ENCODE measurements at places on chromosomes 13 and 19.

- no peak for DNase-seq
Measured at GRCh38 chr13:47025791-47026447, 129.1 kb upstream of the HTR2A start.

DNA sequence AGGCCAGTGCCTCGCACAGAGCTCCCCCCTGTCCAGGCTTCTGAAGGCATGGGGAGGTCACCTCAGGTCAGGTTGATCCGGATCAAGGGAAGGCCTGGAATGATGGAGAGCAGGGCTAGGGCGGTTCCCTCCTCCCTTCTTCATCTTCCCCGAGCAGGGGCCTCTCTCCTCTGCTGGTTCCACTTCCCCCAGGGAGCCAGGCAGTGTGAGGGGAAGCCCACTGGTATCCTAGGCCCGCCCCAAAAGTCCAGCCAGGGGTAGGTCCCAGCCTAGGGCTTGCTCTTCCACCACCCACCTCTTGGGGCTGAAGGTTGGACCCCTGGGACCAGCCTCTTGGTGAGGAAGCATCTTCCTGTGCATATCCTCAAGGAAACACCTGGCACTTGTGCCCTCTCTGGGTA lies 16.4 kb upstream of the PRR19 start:
- no peak for DNase-seq

GRCh38 chr19:1935484-1936208 lies 5.3 kb upstream of the CSNK1G2 start:
- DNase-seq: no peak

DNA sequence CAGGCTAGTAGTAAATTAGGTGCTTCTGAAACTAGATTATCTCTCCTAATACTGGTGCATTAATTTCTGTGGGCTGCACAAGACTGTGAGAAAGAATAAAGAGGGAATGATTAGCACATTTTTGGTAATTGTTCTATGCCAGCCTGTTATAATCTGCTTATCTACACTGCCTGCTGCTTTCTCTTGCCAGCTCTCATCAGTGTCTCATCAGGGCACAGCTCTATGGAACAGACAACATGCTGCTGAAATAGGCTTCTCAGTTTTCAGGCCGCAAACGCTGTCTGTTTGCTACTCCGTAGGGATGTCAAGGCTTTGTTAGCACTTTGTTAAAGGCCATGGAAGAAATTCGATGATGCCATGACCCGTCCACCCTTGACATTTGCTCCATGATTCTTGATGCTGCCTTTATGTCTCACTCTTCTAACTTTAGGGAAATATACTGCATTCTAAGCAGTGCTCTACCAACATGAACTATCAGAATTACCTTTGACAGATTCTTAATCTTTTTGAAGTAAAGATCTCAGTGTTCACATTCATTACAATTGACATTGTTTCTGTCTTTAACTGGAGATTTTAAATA lies 84.0 kb upstream of the PRR20A start:
- DNase-seq: no peak

DNA sequence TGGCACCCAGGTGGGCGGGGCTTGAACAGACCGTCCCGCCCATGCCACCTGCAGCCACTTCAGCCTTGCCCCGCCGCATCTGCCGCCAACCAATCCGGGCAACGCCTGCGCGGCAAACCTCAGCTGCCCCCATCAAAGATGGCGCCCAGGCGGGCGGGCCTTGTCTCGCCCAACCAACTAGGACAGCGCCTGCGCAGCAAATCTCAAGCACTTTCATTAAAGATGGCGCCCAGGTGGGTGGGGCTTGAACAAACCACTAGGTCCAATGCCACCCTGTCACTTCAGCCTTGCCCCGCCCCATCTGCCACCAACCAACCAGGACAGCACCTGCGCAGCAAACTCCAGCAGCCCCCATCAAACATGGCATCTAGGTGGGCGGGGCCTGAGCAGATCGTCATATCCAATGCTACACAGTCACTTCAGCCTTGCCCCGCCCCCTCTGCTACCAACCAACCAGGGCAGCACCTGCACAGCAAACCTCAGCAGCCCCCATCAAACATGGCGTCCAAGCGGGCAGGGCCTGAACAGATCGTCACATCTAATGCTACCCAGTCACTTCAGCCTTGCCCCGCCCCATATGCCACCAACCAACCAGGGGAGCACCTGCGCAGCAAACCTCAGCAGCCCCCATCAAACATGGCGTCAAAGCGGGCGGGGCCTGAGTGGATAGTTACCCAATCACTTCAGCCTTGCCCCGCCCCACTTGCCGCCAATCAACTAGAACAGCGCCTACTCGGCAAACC lies 1.4 kb downstream of the PEG3 start:
- no peak for DNase-seq

DNA sequence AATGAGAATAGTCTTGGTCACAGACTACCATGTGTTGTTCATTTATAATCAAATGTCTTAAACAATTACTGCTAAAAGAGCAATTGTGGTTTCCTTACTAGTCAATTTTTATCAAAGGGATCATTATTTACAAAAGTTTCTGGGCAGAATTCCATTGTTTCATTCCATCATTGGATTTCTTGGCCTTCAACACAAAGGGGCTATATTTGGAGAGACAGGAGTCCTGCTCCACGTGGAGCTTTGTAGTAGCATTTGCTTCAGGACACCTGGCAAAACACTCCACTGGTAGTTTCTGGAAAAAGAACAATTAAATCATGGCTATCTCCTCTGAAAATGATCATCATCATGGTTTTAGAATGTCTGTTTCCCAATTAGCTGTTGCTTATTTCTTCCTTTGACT lies 22.3 kb upstream of the STARD13 start:
- DNase-seq: no peak

- DNase-seq: no peak
Measured at GRCh38 chr13:41546372-41547190, 89.2 kb downstream of the RGCC start.

- DNase-seq: no peak
Measured at GRCh38 chr13:59413126-59413525, 750.6 kb downstream of the DIAPH3 start.

DNA sequence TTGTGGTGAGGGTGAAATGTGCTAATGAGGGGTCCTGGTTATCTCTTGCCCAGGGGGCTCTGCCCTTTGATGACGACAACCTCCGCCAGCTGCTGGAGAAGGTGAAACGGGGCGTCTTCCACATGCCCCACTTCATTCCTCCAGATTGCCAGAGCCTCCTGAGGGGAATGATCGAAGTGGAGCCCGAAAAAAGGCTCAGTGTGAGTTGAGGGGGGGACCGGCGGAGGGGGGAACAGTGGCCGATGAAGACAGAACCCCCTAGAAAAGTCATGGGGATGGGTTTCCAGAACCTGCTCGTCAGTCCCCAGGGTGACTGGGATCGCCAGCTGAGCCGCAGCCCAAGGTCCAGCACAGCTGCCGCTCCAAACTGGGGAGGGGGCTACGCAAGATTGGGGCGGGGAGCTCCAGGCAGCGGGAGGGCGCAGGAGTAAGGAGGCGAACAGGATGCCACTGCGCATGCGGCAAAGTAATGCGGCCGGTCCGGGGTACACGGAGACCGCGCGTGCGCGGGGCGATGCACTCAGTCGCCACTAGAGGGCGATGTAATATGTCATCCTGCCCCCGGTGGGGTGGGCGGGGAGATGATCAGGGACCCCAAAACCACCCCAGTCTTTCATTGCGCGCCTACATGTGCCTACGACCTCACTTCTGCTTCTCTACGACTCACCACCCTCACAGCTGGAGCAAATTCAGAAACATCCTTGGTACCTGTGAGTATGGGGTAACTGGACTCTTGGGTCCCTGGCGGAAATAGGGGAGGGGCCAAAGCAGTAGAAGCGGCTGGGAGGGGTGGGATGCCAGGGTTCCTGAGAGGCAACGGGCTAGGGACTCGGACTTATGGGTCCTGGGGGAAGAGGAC lies 17.9 kb downstream of the BRSK1 start:
- DNase-seq: no peak

DNA sequence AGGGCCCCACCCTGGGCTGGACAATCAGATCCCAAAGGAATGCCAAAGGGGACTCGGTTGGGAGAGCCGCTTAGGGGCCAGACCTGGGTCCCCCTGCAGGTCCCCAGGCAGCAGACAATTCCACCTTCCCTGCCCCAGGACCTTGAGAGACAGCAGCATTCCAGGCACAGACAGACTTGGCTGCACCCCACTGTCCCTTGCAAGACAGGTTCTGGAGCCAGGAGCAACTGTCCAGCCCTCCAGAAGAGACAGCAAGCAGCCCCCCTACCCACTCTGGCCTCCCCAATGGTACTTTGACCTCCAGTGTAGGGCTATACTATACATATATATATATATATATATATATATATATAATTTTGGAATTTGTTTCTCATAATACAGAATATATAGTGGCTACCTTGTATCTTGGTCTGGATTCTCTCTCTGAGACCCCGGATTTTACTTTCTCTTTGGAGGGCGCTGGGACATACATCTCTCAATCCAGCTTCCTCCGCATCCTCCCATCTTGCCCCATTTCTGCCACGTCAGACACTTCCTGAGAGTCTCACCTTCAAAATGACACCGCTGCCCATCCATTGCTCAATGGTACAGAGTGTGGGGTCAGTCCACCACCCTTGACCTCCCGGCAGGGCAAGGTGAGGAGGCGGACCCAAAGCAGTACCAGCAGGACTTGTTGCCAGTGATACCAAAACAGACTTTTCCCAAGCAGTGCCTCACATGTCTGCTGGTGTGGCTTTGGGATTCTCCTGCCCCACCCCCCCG lies 12.7 kb downstream of the SMIM24 start:
- DNase-seq: no peak

- DNase-seq: no peak
Measured at GRCh38 chr13:51562011-51562671, 22.1 kb upstream of the WDFY2 start.

DNA sequence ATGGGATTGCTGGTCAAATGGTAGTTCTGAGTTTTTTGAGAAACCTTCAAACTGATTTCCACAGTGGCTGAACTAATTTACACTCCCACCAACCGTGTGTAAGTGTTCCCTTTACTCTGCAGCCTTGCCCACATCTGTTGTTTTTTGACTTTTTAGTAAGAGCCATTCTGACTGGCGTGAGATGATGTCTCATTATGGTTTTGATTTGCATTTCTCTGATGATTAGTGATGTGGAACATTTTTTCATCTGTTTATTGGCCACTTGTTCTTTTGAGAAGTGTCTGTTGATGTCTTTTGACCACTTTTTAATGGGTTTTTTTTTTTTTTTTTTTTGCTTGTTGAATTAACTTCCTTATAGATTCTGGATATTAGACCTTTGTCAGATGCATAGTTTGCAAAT lies 4.3 kb downstream of the CAB39L start:
- no peak for DNase-seq

- DNase-seq: no peak
Measured at GRCh38 chr13:25375727-25376358, 4.1 kb downstream of the ATP8A2 start.

DNA sequence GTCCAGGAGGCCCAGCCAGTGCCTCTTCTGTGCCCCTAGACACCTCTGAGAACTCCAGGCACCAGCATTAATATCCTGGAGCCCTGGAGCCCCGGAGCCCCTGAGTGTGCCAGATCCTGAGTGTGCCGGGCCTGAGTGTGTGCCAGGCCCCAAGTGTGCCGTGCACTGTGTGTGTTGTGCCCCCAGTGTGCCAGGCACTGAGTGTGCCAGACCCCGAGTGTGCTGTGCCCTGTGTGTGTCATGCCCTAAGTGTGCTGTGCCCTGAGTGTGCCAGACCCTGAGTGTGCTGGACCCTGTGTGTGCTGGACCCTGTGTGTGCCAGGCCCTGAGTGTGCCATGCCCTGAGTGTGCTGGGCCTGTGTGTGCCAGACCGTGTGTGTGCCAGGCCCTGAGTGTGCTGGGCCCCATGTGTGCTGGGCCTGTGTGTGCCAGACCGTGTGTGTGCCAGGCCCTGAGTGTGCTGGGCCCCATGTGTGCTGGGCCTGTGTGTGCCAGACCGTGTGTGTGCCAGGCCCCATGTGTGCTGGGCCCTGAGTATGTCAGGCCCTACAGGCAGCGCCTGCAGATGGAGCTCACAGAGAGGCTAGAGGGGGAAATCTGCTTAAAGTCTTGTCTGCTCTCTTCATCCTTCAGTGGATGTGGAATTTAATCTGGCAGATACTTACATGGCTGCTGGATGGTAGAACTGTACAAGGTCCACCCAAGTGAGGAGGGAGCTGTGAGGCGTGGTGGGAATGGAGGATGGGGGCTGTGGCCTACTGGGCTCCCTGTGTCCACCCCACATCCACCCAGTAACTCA lies 53.9 kb downstream of the C13orf46 start:
- no peak for DNase-seq

GRCh38 chr19:46284635-46285034 lies 12.2 kb upstream of the HIF3A start:
- no peak for DNase-seq

- DNase-seq: no peak
Measured at GRCh38 chr13:20332361-20333096, 100.4 kb upstream of the GJB6 start.

DNA sequence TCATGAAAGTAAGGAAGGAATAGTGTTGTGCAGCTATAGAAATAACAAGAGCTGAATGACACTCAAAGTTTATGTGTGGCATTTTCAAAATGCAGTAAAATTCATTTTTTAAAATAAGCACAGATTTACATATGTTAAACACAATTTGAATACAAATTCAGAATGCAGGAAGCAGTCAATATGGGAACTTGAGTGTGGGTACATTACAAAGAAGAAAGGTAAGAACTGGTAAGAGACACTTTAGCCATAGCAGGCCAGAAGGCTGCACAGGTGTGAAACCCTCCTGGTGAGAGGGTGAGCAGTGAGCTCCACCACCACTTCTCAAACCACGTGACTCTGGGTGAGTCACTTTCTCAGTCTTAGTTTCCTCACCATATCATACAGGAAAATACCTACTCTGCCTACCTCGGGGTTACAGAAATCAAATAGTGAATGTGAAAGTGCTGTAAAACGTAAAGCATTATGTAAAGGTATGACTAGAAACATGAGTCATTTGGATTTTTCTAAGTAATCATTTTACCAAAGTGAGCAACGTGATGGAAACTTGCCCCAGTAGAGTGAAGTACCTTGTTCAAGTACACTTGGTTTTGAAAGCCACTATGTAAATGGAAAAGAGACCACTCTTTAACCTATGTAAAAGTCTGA lies 40.5 kb downstream of the USP12 start:
- peak; percentile 45 for DNase-seq

GRCh38 chr13:77523834-77524728 lies 11.4 kb upstream of the SCEL start:
- DNase-seq: no peak

DNA sequence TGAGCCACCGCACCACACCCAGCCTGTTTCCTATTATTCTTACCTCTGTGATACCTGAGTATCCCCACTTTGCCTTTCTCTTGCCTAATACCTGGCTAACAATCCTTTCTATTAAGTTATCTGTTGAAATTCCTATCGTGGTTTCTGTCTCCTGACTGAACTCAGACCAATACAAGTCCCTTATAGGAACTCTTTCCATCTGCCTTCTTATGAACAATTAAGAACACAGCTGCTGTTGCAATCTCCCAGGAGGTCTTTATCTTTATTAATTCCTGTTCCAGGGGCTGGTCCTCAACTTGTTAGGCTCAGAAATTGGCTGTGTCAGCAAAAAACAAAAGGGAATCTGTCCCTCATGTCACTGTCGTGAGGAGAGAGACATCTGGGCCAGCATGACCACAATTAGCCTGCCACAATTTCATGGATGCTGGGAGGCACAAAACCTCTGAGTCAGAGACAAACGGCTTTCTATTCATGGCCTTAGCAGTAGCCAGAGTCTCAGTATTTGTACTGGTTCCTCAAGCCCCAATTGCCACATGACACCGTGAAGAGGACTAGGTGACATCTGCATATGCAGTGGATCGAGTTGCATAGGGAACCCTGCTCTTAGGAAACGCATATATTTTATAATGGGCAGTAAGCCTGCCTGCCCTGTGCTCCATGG lies 58.2 kb downstream of the NUFIP1 start:
- peak; percentile 30 for DNase-seq
